Stimulated activated CD8-positive, alpha-beta memory T cell treated with anti-CD3 and anti-CD28 coated beads, Interleukin-4, amount 100 ng/mL, for 1 hour (primary cell): ENCODE measurements at places on chromosomes 12 and 14.

DNA sequence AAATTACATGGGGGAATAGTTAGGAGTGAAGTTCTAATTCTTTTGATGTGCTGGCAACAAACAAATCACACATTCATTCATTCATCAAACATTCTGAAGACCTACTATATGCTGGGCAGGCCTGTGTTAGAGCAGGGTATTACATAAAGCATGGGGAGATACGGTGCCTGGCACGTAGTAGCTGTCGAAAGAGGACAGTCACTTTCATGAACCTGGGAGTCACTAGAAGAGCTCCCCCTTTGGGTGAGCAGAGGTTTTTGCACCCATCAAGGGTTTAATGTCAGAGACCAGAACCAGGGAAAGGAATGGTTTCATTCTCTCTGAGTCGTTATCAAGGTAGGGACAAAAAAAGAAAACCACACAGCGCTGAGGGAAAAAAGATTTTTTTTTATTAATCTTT is 10.0 kb downstream of the LHX5 start:
- DNase-seq: no peak

DNA sequence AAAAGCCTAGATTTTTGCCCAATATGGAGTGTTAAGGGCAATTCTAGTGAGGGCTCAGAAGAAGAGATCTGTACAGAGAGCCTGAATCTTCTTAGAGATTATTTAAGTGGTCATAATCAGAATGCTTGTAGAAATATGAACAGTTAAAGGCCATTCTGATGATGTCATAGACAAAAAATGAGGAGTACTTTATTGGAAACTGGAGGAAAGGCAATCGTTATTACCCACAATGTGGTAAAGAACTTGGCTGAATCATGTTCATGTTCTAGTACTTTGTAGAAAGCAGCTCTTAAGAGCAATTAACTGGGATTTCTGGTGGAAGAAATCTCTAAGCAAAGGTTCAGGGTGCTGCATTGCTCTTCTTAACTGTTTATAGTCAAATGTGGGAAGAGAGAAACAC is 36.4 kb upstream of the SYT10 start:
- DNase-seq: no peak

DNA sequence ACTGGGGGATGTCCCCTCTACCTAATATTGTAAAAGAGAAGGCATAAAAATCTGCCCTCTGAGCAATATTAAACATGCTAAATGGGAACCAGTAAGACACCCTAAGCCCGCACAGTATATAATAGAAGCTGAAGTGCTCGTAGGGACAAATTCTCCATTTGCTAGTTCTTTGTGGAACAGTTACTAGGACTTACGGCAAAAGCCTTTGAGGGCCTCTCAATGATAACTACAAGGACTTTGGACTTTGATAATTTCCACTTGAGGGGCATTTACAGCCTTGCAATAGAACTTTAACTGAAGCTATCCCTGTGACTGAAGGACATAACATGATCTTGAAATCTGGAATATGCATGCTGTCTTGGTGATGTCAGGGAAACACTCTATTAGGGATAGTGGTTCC is 111.5 kb upstream of the IFNG-AS1 start:
- DNase-seq: no peak

GRCh38 chr14:104992501-104992900 is 6.9 kb downstream of the CLBA1 start:
- no peak for DNase-seq

DNA sequence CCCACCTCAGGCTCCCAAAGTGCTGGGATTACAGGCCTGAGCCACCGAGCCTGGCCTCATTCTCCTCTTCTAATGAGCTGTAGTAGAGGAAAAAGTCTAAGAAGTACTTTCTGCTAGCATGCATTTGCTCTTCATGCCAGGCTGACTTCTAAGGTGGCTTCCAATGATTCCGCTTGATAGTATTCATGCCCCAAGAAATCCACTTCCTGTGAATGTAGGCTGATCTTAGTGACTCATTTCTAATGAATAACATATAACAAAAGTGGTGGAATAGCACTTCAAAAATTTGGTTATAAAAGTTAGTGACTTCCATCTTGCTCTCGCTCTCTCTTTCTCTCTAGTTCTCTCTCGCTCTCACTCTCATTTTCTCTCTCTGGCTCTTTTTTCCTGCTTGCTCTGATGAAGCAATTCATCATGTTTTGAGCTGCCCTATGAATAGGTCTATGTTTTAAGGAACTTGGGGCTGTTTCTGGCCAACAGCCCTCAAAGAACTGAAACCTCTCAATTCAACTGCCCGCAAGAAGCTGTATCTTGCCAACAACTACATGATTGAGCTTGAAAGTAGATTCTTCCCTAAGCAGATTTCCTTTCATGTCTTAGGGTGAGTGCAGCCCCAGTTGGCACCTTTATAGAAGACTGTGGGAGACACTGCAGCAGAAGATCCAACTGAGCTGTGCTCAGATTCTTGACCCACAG is 282.9 kb downstream of the RMST start:
- no peak for DNase-seq

DNA sequence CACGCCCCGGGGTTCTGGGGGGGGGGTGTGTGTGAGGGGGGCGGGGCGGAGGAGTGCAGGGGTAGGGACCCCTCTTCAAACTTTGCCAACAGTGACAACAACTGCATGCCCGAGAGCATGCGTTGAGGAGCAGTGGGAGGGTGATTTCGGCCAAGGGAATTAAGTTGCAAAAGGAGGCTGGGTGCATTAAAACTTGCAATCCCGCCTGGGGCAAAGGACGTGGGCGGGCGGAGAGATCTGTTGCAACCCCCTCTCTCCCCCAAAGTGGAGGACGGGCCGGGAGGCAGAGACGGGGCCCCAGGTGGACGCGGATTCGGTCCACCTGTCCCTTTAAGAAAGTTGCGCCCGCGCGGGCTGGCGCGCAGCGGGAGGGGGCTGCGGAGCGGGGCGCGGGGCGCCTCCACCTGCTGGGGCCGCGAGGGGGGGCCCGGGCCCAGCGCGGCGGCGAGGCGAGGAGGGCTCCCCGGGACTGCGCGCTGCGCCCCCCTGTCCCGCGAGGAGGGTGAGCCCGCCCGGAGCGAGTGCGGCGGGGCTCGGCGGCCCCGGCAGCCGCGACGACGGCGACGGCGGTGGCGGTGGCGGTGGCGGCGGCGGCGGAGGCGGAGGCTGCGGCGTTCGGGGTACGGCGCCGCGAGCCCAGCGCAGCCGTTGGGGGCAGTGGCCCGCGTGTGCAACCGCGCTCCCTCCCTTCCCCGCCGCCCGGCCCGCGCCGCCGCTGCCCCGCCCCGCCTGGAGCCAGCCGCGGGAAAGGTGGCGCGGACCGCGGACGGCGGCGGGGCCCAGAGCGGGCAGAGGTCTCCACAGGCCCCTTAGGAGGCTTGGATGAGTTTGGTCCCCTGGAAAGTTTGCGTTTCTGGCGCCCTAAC is 530 bp upstream of the FOXN4 start:
- no peak for DNase-seq

DNA sequence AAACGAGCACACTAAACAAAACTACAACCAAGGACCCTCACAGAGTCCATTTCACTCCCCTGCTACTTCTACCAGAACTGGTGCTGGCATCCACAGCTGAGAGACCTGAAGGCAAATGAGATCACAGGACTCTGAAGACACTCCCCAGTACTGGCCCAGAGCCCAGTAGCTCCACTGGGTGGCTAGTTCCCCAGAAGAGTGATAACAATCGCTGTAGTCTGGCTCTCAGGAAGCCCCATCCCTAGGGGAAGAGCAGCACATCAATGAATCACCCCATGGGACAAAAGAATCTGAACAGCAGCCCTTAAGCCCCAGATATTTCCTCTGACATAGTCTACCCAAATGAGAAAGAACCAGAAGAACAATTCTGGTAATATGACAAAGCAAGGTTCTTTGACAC is 190.7 kb upstream of the BMP4 start:
- DNase-seq: no peak

- no peak for DNase-seq
Measured at GRCh38 chr12:89933911-89934310, 225.3 kb upstream of the ATP2B1 start.

GRCh38 chr12:116502141-116502725 is 56.9 kb upstream of the MAP1LC3B2 start:
- DNase-seq: no peak

- no peak for DNase-seq
Measured at GRCh38 chr14:51566831-51567582, 84.7 kb upstream of the FRMD6 start.

GRCh38 chr12:120843472-120843871 is 60.7 kb downstream of the SPPL3 start:
- DNase-seq: no peak

DNA sequence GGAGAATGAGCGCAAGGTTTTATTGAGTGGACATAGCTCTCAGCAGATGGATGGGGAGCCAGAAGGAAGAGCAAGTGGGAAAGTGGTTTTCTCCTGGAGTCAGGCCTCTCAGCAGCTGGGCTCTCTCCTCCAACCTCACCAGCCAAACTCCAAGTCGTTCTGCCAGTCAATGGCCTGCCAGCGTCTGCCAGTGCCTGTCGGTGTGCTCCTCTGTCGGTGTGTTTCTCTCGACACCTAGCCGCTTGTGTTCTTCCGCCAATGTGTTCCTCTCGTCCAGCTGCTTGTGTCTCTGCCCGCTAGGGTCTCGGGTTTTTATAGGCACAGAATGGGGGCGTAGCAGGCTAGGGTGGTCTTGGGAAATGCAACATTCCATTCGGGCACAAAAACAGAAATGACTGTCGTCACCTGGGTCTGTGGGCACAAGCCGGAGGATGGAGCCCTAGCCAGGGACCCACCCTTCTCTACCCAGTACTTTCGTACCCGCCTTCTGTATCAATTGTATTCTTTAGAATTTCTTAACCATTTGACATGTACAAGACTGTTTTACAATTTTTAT is 1365.4 kb downstream of the FSCB start:
- DNase-seq: no peak

GRCh38 chr12:26870491-26871419 is 37.8 kb upstream of the ITPR2 start:
- no peak for DNase-seq

GRCh38 chr14:100562751-100563150 is 24.5 kb downstream of the BEGAIN start:
- DNase-seq: no peak

- DNase-seq: no peak
Measured at GRCh38 chr12:82723093-82723492, 36.4 kb downstream of the TMTC2 start.

- no peak for DNase-seq
Measured at GRCh38 chr12:56897844-56898361, 36.3 kb downstream of the SDR9C7 start.

GRCh38 chr14:26930576-26930975 is 332.7 kb upstream of the NOVA1 start:
- DNase-seq: no peak

- no peak for DNase-seq
Measured at GRCh38 chr12:87943023-87943422, 86.2 kb downstream of the C12orf50 start.

- DNase-seq: no peak
Measured at GRCh38 chr14:23112359-23113178, 6.5 kb downstream of the CEBPE start.

- DNase-seq: peak; percentile 23
Measured at GRCh38 chr14:67487937-67488893, at the start of gene TMEM229B. TMEM229B (minus strand) TSS chr14:67488721; CDS start chr14:67473923, 14,798 bp downstream.

DNA sequence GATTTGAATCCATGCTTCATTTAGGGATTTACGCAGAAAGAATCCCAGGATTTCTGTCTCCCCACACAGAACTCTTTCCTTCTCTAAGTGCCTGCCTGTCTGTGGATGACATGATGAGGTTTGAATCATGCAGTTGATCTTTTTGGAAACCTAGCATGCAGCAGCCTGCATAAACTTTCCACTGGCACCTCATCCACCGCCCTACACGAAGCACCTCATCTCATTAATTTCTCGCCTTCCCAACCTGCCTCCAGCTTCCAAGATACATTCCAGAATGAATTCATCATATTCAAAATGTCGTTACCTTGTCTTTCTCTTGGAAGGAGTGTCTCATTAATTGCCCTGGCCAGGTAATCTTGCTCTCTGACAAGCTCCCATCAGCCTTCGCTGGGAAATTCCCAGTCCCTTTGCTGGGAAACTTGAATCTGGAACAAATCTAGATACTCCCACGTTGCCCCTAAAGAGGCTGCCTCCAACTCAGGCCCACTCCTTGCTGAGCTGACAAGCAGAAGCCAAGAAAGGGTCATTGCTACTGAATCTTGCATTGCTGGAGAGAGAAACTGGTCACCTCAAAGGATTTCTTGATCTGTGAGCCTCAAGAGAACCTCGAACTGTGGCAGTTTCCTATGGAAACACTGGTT is 48.2 kb downstream of the SERPINA3 start:
- DNase-seq: no peak

DNA sequence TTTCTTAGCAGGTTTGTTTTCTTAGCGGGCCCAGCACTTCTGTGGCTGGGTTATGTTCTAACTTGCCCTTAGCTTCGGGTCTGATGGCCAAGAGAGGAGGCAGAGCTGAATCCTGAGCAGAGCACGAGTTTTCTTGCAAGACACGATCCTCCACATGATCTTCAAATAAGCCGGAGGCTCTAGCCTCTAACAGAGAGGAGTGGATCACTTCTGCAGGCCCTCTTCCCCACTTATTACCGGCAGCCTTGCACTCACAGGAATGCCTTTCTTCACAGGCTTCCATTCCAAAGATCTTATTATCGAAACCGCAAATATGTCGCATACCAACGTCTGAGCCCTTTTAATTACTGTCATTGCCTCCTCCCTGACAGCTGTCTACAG is 79.5 kb downstream of the SINHCAF start:
- DNase-seq: no peak

DNA sequence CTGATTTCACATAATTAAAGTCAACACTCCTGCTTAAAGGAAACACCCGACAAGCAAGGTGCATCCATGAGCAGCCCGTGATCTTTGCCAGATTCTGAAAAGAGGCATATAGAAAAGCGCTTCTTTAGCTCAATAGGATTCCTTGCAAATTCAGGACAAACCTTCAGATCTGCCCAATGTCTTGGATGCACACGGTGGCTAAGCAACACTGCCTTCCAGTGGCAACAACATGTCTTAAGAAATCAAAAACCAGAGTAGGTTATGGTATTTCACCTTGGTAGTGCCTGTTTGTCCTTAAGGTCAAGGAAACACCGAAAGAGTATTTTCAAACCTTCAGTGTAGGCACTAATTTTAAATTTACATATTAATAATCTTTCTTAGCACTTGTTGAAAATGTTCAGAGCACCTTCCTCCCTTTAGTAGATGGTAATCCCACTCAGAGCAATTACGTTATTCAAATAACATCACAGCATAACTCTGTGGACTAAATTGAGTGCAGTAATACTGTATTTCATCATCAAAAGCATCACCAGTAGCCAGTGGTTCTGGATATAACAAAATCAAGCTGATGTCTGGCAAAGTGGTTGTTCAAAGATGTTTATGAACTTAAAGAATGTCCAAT is 58.0 kb upstream of the CDKN3 start:
- no peak for DNase-seq

GRCh38 chr14:45084946-45085346 is 1.0 kb downstream of the PRPF39 start:
- DNase-seq: no peak

- no peak for DNase-seq
Measured at GRCh38 chr12:11584221-11584855, 65.1 kb upstream of the ETV6 start.

GRCh38 chr12:57517187-57517586 is 3.1 kb downstream of the DDIT3 start:
- DNase-seq: no peak

GRCh38 chr14:33839193-33840076 is 111.4 kb downstream of the EGLN3 start:
- peak; percentile 19 for DNase-seq
